Nasal cavity respiratory epithelium epithelial cell of viscerocranial mucosa (primary cell): ENCODE measurements at places on chromosomes 1 and 21. TPM values are rescaled to one million over a fixed set of nuclear protein-coding genes. Genes with fewer than 3 reads are reported as not detected.

ADAMTS5 gene
- total RNA-seq = not detected in 2 replicates

RGS7 gene
- total RNA-seq = not detected in 2 replicates

KRTAP12-2 gene
- not detected in 2 replicates for total RNA-seq

GMEB1 gene
- 10.6 and 14.4 TPM in 2 replicates for total RNA-seq

PIP5K1A gene
- total RNA-seq = 84.6 and 96.4 TPM in 2 replicates

PLA2G5 gene
- total RNA-seq = not detected in 2 replicates

TNNI3K gene
- 0.34 and 0.64 TPM in 2 replicates for total RNA-seq
